Activated CD4-positive, alpha-beta T cell treated with anti-CD3 and anti-CD28 coated beads, Interleukin-2, amount 50 U/mL, for 16 hours (primary cell): ENCODE measurements at places on chromosomes 6 and 20.

DNA sequence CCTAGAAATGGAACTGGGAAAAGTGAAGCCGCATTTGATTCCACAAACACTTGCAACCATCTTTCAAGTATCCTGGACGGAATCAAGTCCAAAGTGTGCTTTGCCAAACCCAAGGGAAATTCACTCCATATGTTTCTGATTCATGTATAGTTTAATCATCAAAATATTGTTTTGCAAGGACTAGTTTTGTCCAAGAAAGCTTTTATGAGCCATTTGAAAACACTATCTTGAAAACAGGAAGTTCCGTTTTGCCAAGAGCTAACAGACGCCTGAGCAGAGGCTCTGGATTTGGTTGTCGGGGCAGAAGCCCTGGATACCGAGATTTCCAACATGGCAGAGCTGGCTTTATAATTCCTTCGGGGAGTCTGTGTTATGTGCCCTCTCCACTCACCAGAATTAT is 251.1 kb downstream of the PHACTR1 start:
- DNase-seq, result no peak

DNA sequence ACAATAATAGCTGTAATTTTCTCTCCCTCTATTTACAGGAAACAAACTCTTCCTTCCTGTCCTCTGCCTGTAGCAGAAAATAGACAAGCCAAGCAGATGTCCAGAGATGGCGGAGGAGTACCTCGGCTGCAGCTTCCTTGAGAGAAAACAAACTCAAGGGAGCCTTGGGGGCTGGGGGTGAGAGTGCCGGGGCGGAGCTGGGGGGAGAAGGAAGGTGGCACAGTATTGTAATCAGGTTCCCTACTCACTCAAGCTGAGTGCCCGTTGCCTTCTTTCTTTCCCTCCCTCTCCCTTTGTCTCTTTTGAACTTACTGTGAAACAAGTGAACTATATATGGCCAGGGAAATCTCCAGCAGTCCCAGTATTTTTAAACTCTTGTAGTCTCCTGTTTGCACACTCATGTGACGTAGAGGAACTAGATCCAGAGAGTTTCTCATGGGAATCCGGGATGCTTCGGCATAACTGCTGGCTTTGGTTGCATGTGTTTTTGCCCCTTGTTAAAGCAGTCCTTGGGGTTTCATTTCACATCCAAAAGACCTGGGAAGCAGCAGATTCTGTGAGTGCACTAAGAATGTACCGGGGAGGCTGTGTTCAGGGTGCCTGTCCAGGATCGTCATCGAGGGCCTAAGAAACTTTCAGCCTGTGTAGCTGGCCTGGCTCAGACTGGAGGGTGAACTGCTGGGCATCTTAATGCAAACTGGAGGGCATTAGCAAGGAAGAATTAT is 44.6 kb upstream of the HDDC2 start:
- DNase-seq, result no peak

GRCh38 chr20:25270829-25271251 is 23.0 kb downstream of the PYGB start:
- DNase-seq, result no peak

- no peak for DNase-seq
Observed at GRCh38 chr6:161584621-161585340, 310.9 kb upstream of the AGPAT4 start.

GRCh38 chr6:48564036-48564820 is 453.2 kb upstream of the PTCHD4 start:
- DNase-seq, result no peak

- no peak for DNase-seq
Observed at GRCh38 chr6:117933471-117933870, 26.4 kb downstream of the SLC35F1 start.
